Stimulated activated effector memory CD8-positive, alpha-beta T cell treated with anti-CD3 and anti-CD28 coated beads, Interleukin-12 subunit alpha, Interleukin-12 subunit beta, amount 100 ng/mL, for 72 hours (primary cell): ENCODE measurements at places on chromosomes 4 and X.

GRCh38 chr4:20256381-20256881, 4.7 kb downstream of the SLIT2 start:
- DNase-seq = no peak

DNA sequence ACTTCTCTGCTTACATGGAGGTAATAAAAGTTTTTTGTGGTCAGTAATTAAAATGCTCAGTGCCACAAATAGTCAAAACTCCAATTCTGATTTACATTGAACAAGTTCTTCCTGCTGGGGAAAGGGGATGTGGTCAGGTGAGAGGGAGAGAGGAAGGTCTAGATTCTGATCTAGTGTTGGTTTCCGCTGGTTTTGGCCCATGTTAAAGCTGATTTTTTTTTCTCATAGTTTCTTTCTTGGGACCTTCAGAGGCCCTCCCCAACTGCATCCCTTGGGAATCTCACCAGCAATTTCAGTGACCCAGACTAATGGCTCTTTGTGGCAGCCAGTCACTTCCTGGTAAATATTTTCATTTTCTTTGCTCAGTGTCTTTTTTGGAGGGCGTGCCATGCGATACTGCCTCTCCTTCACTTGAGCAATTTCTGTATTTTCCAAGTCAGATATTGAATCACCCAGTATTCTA, 332.7 kb downstream of the RAPGEF2 start:
- no peak for DNase-seq

DNA sequence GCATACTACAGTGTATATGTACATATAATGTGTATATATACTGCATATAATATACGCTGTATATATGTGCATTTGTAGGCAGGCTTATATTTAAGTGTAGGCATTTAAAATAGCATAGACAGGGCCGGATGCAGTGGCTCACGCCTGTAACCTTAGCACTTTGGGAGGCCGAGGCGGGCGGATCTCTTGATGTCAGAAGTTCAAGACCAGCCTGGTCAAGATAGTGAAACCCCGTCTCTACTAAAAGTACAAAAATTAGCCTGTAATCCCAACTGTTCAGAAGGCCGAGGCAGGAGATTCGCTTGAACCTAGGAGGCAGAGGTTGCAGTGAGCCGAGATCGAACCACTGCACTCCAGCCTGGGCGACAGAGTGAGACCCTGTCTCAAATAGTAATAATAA, 78.4 kb downstream of the JAKMIP1 start:
- no peak for DNase-seq

DNA sequence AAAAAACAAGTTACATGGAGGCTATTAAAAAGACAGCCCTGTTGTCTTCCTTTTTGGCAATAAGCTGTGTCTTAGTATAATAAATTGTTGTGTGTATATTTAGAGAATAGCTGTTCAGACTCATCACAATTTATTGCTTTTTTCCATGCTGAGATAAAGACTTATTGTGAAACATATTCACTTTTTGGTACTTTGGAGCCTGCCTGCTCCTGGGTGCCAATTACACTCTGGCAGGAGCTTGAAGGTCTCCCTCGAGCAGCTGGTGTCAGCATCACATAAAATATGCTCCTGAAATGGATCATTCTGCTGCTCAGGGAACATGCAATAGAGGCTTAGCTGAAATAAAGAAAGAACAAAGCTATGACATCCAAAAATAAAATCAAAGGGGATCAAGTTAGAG, 211.6 kb upstream of the DKK2 start:
- DNase-seq = no peak

- no peak for DNase-seq
These were observed 94.1 kb downstream of the RTL5 start for GRCh38 chrX:72037601-72038000.

GRCh38 chr4:19327364-19327763, 924.3 kb upstream of the SLIT2 start:
- DNase-seq = no peak

DNA sequence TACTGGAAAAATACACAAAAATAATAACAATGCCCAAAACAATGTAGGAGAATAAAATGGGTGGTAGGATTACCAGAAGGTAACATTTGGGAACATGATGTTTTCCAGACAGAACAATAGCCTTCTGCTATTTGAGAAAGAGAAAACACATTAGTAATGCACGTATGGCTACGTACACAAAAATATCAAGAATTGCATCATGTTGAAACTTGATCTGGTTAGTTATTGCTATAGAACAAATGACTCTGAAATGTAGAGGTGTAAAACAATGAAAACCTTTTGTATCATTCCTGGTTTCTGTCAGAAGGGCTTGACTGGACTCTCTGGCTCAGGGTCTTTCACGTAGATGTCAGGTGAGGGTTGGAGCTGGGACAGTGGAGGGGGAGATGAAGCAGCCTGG, 1040.0 kb downstream of the FAT4 start:
- no peak for DNase-seq

GRCh38 chrX:101749436-101749835, 89.8 kb upstream of the ARMCX2 start:
- DNase-seq = no peak

- DNase-seq = no peak
These were observed 23.3 kb upstream of the TMEM255A start for GRCh38 chrX:120334603-120335002.

DNA sequence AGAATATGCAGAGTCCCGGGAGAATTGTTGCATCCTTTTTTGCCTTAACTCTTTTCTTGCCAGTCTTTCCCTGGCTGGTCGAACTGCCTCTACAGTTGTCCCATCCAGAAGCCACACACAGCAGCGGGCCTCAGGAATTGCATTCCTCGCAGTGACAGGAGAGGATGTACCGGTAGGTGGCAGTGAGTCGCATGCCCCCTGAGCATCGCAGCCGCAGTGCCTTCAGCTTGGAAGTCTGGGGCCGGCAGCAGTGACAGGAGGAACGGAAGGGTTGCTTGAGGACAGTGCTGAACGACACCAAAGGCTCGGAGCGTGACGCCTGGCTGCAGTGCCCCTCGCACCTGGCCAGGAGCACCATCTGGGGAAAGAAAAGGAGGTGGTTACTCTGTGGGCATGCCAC, 23.5 kb downstream of the NDP start:
- DNase-seq = no peak

DNA sequence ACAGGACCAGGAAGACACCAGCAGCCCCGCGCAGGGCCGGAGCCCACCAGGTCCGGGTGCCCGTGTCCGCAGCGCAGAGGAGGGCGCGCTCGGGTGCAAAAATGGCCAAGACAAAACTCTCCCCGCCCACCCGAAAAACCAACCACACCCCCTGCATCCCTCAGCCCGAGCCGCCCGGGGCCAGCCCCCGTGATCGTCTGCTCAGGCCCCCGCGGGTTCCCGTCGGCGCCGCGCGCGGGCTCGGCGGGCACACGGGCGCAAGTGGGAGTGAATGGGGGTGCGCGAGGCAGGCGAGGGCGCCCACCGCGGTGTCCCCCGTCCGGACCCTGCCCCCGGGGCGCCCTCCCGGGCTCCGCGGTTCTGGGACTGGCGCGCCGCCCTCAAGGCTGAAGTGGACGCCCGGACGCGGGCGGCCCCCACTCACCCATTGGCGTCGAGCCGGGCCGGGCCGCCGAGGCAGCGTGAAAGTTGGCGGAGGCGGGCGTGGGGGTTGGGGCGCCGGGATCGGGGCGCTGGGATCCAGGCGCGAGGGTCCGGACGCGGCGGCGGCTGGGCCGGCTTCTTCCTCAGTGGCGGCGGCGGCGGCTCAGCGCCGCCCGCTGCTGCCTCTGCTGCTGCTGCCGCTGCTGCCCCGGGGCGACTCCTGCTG, 393 bp downstream of the SH3KBP1 start:
- DNase-seq = peak; percentile 60

- no peak for DNase-seq
These were observed 134.9 kb downstream of the SMIM20 start for GRCh38 chr4:26048950-26049349.

- peak; percentile 65 for DNase-seq
These were observed 58.1 kb downstream of the MAML3 start for GRCh38 chr4:140095694-140096482.

- no peak for DNase-seq
These were observed 1901.3 kb upstream of the TENM3 start for GRCh38 chr4:180341926-180342325.

DNA sequence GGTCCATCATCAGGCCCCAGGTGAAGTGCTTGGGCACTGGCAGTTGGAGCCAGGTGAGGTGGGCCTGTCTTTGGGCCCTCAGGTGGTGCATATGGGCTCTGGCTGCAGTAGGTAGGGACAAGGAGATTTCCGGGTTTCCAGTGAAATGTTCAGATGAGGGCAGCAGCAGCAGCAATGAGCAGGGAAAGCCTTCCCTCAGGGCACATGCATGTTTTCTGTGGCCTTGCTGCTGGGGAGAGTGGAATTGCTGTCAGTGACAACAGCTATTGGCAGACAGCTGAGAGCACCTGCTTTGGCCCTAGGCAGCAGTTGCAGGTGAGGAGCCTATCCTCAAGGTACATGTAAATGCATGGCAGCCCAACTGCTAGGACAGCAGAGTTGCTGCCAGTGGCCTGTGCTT, 58.9 kb upstream of the QRFPR start:
- no peak for DNase-seq

DNA sequence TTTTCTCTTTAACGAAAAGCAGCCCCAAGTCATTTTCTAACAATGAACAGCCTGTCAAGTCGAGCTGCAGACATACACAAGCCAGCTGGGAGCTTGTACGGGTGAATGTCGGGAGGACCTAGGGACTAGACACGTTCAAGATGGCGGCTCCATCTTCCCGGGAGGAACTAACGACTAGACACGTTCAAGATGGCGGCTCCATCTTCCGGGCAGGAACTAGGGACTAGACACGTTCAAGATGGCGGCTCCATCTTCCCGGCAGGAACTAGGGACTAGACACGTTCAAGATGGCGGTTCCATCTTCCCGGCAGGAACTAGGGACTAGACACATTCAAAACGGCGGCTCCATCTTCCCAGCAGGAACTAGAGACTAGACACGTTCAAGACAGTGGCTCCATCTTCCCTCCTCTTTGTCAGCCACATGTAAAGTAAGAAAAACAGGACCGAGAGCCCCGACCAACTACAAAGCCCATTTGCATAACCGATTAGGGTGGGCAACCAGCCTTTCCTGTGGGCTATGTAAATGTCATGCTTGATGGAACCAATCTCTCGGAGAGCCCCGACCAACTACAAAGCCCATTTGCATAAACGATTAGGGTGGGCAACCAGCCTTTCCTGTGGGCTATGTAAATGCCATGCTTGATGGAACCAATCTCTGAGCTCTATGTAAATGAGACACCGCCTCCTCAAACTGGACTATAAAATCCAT, 175.5 kb downstream of the DHRSX start:
- DNase-seq = no peak
